Jurkat, Clone E6-1 (cell line): ENCODE measurements at places on chromosomes 12 and 14.

DNA sequence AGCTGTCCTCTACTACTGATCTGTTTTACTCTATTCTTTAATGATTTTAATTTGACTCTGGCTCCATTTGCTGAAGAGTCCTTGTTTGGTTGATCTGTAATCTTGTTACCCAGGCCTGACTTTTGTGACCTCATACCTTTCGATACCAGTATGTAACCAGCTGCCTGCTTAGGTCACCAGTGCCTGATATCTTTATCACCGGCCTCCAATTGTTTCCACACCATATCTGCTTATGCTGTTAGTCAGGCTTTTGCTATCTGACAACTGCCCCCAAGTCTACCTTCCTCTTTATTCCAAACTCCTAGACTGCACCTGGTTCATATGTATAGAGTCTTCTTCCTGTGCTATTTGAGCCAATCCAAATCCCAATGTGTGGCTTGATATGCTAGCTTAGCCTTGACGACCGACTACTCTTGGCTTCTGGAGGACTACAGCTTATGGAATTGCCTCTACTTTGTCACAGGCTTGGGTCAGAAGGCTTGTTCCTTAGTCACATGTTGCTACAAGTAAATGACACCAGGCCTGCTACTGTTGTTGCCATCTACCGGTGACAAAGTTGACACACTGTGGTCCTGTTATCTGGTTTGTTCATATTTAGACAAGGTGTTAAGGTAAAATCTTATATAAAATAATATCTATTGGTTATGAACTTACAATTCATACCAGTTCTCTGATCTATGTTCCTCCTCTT lies 193.9 kb downstream of the TRHDE start:
- no peak for DNase-seq

GRCh38 chr14:69705706-69706105 lies 61.2 kb upstream of the SRSF5 start:
- no peak for DNase-seq

- no peak for DNase-seq
Measured at GRCh38 chr12:50013361-50014147, 11.7 kb downstream of the RACGAP1 start.

DNA sequence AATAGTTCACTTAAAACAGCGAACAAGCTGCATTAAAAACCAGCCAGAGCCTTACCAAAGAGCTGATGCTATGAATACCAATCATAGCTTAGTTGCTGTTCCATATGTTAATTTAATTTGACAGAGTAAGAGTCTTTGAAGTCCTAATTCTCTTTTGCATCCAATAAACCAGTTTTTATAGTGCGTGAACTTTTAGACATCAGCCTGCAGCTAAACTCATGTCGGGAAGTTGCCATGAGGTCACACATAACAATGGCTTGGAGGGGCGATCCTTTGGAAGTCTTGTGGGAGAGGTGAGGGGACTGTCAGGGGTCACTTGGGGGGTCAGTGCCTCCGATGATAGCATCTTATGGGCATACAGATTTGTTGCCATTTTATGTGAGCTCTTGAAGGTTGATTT lies 81.7 kb downstream of the HMGA2 start:
- DNase-seq = no peak

- DNase-seq = no peak
Measured at GRCh38 chr12:3315201-3315661, 175.8 kb upstream of the PRMT8 start.

DNA sequence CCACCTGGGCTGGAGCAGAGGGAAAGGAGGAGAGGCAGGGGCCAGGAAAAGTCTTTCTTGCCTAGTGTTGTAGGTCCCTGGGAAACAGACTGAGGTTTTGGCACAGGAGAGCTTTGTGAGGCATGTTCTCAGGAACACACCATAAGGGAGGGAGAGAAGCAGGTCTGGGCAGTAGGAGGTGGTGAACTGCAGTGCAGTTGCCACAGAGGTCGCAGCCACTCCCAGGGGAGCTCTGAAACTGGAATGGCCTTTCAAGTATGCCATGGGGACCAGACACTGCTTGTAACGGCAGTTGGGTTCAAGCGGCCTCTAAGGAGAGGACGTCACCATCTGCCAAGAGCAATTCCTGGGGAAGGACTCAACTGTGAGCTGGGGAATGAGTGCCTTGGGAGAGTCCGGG lies 35.4 kb upstream of the NKX2-8 start:
- DNase-seq = no peak

GRCh38 chr12:64088431-64089349 lies 133.4 kb downstream of the KICS2 start:
- DNase-seq = peak; percentile 8

- DNase-seq = no peak
Measured at GRCh38 chr14:68392393-68393141, 400.3 kb downstream of the ZFP36L1 start.

DNA sequence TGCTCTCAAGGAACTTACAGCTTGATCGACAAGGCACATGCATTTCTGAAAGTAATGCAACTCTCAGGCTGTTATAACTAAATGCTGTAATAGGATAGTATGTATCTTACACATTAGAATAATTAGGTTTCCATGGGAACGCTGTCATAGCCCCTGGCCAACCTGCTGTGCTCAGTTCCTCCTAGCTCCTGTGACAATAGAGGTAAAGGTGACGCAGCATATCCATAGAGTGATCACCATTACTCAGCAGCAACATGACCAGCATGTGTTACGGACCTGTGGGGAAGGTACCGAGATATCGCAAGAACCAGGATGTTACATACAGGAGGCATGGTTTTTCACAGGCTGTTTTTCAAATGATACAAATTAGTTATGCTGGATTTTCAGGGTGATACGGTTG lies 150.7 kb downstream of the CAND1 start:
- DNase-seq = no peak

- no peak for DNase-seq
Measured at GRCh38 chr14:23183479-23183878, at the start of gene SLC7A8. TSS of gene SLC7A8 (minus strand) at chr14:23183660. CDS start at chr14:23182914, 746 bp downstream.

DNA sequence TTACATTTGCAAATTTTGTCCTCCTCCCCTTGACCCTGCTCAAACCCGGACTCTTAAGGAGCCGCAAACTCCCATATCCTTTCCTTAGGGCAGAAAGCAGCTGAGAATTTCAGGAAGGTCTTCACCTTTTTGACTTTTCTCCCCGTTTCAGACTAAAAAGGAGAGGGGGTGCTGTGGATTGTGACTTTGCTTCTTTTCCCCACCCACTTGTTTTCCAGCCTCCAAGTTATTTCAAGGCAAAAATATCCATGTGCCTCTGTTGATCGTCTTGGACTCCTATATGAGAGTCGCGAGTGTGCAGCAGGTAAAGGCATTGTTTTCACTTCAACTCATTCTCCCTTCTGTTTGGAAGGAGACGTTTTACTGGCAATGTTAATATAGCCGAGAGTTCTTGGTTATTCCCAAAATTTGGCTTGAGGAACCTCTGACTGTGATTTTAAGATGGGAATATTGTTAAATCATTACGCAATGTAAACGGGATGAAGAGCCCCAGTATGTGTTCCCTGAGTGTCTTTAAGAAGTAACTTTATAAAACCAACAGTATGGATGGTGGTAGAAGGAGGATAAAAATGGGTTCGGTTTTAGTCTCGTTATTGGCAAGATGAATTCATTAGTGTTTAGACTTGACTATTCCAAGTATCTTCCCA lies 663 bp downstream of the LRRK2 start:
- DNase-seq = no peak

DNA sequence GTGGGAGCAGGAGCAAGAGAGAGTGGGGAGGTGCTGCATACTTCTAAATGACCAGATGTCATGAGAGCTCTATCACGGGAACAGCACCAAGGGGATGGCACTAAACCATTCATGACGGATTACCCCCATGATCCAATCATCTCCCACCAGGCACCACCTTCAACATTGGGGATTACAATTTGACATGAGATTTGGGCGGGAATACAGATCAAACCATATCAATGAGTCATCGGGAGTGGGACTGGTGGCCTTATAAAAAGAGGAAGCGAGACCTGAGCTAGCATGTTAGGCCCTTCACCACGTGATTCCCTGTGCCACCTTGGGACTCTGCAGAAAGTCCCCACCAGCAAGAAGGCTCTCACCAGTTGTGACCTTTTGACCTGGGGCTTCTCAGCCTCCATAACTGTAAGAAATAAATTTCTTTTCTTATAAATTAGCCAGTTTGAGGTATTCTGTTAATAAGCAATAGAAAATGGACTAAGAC lies 28.7 kb downstream of the COX8C start:
- DNase-seq = no peak

DNA sequence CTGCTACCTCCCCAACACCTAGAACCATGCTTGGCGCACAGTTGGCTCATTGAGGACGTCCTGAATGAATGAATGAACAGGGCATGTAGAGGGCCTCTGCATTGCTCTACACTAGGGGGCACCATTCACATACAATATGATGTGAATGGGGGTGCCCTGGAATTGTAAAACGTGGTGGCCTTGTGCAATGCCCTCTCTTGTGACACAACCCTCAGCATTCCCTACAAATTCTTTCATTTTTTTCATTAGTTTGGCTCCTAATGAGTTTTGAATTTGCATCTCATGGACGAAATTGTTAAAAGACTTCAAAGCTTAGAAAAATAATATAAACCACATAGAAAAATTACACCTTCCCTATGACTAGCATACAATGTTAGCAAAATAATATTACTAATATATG lies 2.3 kb upstream of the DIO2 start:
- DNase-seq = peak; percentile 45

- no peak for DNase-seq
Measured at GRCh38 chr12:105229371-105229770, 6.6 kb downstream of the APPL2 start.

GRCh38 chr14:32102152-32102787 lies 25.2 kb downstream of the ARHGAP5 start:
- peak; percentile 55 for DNase-seq

- no peak for DNase-seq
Measured at GRCh38 chr12:110270125-110270962, 10.7 kb upstream of the ATP2A2 start.

- no peak for DNase-seq
Measured at GRCh38 chr12:47378222-47378582, 298.4 kb upstream of the AMIGO2 start.

- DNase-seq = no peak
Measured at GRCh38 chr14:34059925-34060650, 109.2 kb upstream of the EGLN3 start.

GRCh38 chr12:8676651-8677050 lies 14.0 kb upstream of the MFAP5 start:
- no peak for DNase-seq

- peak; percentile 8 for DNase-seq
Measured at GRCh38 chr12:43758247-43758727, 303 bp downstream of the PUS7L start.

DNA sequence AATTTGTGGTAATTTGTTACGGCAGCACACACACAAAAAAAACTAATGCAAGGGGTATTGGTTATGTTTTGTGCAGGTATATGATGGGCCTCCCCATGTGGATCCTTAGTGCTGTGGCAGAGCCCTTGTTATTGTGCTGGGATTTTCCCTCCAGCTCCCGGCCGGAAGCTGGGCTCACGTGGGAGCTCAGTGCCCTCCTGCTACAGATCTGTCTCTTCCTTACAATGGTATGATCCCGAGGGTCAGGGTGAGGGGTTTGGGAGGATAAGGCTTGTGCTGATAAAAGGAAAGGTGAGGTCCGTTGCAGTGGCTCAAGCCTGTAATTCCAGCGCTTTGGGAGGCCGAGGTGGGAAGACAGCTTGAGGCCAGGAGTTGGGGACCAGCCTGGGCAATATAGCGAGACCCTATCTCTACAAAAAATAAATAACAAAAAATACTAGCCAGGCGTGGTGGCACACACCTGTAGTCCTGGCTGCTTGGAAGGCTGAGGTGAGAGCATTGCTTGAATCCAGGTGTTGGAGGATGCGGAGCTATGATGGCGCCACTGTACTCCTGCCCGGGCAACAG lies 861 bp upstream of the SLC48A1 start:
- no peak for DNase-seq

DNA sequence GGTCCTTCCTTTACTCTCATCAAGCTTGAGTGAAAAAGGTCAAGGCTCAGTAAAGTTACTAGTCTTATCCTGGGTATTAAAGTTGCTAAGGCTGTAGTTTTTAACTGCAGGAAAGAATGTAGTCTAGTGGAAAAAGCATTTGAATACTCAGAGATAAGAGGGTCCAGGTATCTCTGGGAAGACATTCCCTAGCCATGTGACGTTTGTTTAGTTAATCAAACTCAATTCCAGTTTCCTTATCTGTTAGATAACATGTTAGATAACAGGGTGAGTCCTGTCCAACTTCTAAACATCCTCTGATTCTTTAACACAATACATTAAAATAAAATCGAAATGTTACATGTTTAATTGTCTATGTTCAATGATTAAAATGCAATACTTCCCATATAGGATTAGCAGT lies 720.7 kb upstream of the LMO3 start:
- DNase-seq = no peak

GRCh38 chr12:114662512-114663177 lies 21.3 kb downstream of the TBX3 start:
- peak; percentile 50 for DNase-seq

DNA sequence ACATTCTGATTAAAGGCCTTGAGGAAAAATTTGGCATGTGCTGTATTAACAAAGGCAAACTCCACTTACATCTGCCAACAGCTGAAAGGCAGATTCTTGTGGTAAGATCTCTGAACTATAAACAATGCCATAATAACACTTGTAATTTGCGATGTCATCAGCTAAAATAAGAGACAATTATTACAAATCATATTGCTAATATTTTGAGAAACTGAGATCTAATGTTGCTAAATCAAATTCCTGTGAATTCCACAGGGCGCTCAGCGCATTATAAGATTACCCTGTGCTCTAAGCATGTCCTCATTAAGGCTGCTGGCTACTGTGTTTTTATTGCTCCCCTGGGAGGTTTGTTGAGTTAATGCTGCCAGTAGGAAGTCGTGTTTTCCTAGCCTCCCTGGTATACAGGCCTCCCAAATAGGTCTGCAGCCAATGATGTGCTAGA lies 244.8 kb downstream of the DACT1 start:
- DNase-seq = no peak

GRCh38 chr12:28708918-28709371 lies 440.1 kb upstream of the FAR2 start:
- no peak for DNase-seq

DNA sequence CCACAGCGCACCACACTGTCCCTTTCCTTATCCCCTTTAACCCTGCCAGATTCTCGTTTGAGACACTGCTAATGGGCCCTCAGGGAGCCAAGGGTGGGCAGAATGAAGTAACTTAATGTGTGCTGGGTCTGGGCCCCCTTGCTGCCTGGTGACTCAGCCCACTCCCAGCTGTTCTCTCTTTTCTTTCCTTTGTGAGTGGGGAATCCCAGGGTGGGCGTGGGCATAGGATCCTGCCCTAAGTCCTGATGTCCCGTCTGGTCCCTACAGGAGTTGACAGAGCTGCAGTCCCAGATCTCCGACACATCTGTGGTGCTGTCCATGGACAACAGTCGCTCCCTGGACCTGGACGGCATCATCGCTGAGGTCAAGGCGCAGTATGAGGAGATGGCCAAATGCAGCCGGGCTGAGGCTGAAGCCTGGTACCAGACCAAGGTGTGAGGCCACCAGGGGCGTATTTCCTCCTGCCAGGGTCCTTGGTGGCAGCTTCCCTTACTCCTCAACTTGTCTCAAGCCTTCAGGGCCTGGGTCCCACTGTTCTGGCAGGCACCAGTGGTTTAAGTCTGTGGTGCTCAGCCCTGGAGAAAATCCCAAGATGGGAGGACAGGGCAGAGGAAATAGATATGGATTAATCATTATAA lies 8.3 kb downstream of the KRT7 start:
- no peak for DNase-seq

GRCh38 chr12:50317203-50317602 lies 33.9 kb upstream of the LIMA1 start:
- DNase-seq = no peak
